Frontal cortex (tissue), 4 donors: ENCODE measurements at places on chromosomes 3 and 15. TPM values are rescaled to one million over a fixed set of nuclear protein-coding genes. Genes with fewer than 3 reads are reported as not detected.

Gene RBP2
- total RNA-seq: not detected

Gene BNIP2
- total RNA-seq: 63.6 TPM

Gene RAB5A
- total RNA-seq: 74.2 TPM

Gene C2CD4A
- under 0.01 TPM for total RNA-seq

Gene PEX5L
- 40.8 TPM for total RNA-seq

Gene CATSPER2
- 5.3 TPM for total RNA-seq
